Stimulated activated CD4-positive, alpha-beta T cell treated with anti-CD3 and anti-CD28 coated beads, TNF-alpha, amount 100 ng/mL, for 48 hours (primary cell): ENCODE measurements at places on chromosomes 4 and X.

GRCh38 chr4:81666491-81666890 is 194.8 kb upstream of the RASGEF1B start:
- no peak for DNase-seq

DNA sequence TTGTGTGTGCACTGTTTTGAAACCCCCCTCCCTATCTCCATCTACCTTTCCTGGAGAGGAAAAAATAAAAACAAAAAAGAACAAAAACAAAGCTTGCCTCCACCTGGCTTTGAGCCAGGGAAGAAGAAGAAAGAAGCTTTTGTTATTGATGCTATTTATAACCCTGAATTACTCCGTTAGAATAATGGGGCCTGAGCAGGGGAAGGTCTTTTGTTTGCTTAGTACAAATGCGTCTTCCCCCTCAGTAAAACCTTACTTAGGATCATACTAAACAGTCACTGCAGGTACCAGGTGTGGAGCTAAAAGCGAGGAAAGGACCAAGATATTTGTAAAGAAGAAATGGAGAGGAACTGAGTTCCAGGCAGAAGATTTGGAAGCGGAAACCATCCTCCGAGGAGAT is 352.1 kb downstream of the KCNIP4 start:
- no peak for DNase-seq

GRCh38 chr4:184417802-184418511 is 56.4 kb downstream of the IRF2 start:
- DNase-seq = no peak

DNA sequence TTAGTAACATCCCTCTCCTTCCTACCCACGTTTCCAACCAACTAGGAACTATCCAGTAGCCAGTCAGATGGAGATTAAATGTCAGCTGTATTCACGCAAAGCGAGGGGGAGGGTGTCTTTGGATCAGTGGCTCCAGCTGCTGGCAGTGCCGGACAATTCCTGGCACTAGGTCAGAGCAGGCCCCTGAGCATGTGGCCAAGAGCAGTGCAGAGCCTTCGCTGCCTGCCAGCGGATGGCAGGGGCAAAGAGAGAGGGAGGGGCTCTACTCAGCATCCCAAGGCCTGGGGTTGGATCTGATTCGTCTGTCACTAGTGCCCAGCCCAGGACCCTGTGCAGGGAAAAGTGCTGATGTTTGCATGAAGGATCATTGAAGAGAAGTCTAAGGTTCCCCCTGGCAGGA is 28.7 kb upstream of the JAKMIP1 start:
- no peak for DNase-seq

- no peak for DNase-seq
Measured at GRCh38 chr4:128130621-128131020, 69.5 kb downstream of the LARP1B start.

DNA sequence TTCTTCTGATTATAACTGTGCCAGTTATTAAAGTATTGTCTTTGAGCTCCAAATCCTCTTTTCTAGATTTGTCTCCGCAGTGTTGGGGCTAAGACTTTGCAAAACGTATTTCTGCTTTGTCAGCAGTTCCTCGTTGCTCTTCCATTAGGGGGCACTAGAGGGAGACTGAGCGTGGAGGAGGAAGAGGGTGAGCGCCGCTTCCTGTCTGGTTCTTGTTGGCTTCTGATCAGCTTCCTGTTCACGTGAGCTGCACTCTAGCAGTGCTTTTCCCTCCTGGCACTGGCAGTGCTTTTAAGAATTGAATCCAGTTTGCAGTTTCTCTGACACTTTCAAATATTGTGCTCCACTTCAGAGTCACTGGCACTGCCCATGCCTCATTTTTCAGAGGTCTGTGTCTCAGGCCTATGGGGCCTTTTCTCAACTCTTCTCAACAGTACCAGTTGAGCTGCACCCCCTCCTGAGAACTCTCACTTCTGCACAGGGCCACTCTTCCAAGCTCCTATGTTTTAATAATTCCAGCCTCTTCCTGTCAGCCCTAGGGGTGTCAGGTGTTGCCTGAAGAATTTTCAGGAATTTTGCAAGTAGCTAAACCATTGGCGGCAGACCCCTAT is 54.4 kb upstream of the LCORL start:
- DNase-seq = peak; percentile 8

- peak; percentile 71 for DNase-seq
Measured at GRCh38 chr4:77193511-77194102, 36.6 kb downstream of the CCNG2 start.

GRCh38 chr4:33107814-33108213 is 2387.6 kb downstream of the PCDH7 start:
- DNase-seq = no peak

DNA sequence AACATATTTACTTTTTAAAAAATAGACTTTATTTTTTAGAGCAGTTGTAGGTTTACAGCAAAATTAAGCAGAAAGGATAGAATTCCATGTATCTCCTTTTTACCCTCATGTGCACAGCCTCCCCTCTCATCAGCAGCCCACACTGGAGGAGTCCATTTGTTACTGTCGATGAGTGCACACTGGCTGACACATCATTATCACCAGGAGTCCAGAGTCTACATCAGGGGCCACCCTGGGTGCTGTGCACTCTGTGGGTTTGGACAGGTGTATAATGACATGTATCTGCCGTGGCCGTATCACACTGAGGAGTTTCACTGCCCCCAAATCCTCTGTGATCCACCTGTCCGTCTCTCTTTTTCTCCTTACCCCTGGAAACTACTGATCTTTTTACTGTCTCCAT is 26.3 kb downstream of the TBC1D14 start:
- DNase-seq = no peak

- no peak for DNase-seq
Measured at GRCh38 chrX:29671421-29671820, 543.9 kb upstream of the MAGEB2 start.

- DNase-seq = no peak
Measured at GRCh38 chr4:1591107-1591506, 93.0 kb downstream of the FAM53A start.

DNA sequence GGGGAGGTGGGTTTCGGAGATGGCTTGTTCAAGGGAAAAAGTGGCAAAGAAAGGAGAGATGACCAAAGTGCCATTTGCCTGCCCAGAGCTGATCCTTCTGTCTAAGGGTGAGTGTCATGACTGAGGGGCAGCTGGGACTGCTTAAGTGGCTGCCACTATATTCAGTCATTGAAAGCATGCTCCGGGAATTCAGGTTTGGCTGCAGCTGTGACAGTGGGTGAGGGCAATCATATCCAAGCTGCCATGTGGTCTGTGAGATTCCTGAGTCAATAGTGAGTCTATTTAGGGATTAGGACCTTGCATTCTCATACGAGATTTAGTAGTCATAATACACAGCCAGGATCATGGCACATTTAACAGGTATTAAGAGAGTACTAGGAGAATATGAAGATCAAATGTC is 138.8 kb upstream of the BANK1 start:
- DNase-seq = no peak

- DNase-seq = no peak
Measured at GRCh38 chr4:76589872-76590797, 155.1 kb downstream of the SHROOM3 start.
